ENCODE measurements at places on chromosomes 13 and 19.

GRCh38 chr13:27026396-27026795, 145.2 kb downstream of the USP12 start:
- no peak for DNase-seq

DNA sequence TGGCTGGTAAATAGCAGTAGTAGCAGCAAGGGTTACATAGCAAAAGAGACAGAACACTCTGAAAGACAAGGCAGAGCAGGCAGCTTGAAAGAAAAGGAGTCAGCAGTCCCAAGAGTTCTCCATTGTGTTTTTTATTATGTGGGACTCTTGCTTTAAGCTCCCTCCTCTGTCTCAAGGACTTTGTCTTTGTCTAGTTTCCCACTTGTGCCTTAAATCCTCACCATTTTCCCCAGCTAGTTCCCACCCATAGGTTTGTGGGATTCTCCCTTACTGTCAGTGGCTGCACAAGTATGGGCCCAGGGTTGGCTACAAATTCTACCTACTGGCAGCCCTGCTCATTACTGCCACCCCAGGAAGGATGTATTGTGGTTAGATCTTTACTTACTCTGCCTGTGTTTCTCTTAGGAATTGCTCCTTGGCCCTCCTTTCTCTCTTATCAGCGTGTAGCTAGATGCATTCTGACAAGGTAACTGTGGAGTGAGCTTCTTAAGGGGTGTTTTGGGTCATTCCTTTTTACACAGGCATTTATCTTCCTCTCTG, 413.4 kb upstream of the PCDH9 start:
- DNase-seq = no peak

DNA sequence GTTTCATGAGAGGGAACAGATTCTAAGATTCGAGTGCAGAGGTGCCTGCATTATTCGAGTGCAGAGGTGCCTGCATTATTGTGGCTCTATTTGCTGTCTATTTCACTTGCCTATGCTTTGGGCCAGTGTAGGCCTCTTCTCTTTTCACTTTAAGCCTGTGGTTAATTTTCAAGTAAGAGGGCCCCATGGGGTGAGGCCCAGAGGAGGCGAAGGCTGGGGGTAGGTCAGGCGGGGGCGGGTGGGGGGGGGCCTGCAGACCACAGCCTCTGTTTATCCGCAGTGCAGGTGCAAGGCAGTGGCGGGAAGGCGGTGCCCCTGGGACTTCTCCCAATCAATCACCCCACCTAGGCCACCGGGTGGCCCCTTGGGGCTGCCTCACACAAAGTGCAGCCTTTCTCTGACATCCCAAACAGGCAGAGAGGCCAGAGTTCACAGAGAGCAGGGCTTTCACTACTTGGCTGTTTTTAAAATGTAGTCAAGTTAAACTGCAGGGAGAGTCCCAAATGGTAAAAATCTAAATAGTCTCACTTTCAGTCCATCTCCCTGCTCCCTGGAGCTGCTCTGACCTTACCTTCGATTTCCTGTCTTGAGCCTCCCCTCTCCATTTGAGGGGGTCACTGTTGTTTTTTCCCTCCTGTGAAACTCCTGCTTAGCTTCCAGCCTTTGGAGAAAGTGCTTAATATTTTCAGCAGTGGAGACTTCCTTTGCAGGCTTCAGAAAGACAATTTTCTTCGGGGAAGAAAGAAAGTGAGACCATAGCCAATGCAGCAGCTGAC, 249.0 kb downstream of the DLEU7 start:
- no peak for DNase-seq

DNA sequence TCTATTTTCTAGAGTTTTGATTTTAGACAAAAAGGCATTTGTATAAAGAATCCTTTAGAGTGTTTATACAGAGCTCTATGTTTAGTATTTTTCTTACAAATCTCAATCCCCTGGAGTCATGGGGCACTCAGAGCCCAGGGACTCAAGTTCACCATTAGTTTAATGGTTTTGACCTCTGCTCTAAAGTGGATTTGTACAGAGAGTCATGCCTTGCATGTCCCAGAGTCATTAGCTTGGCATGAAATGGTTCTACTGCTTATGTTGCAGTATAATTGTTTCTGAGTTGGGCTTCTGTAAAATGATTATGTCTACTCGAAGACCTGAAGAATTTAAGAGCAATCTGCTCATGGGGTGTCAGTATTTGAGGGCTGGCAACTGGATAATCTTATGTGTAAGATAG, 406.2 kb downstream of the DLEU7 start:
- DNase-seq = no peak

GRCh38 chr13:109652531-109652930, 133.9 kb downstream of the IRS2 start:
- peak; percentile 11 for DNase-seq

GRCh38 chr19:19372656-19373416, 32.6 kb upstream of the GATAD2A start:
- DNase-seq = peak; percentile 37

- peak; percentile 55 for DNase-seq
These were observed 4.6 kb downstream of the S1PR2 start for GRCh38 chr19:10226376-10227025.

Measured in brain microvascular endothelial cell (primary cell).